NCI-H446 (cell line): ENCODE measurements at places on chromosomes 3 and 15.
A peak's percentile ranks its signal among the peaks of the same experiment; 100 is the strongest.

GRCh38 chr3:130242850-130243569 lies 102.5 kb upstream of the COL6A5 start:
- DNase-seq, result no peak

DNA sequence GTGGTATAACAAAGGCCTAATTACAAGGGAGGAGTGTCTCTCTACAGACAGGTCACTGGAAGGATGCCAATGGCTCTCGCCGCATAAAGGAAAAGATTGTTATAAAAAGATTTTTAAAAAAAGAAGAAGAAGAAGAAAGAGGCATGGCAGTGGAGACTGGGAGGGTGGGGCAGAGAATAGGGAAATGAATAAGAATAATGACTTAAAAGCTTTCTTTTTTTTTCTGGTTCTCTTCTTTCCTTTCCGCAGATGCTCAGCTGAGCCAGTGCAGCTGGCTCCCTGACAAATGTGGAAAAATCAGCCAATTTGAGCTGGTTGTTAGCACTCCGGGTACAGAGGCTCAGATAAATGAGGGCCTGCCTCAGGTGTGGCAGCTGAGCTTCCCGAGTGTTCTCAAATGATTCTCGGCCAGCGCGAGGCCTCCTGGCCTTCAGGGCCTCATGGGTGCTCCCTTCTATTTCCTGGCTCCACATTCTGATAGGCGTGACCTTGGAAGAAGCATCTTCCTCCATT lies 234.1 kb downstream of the RORA start:
- DNase-seq, result no peak

DNA sequence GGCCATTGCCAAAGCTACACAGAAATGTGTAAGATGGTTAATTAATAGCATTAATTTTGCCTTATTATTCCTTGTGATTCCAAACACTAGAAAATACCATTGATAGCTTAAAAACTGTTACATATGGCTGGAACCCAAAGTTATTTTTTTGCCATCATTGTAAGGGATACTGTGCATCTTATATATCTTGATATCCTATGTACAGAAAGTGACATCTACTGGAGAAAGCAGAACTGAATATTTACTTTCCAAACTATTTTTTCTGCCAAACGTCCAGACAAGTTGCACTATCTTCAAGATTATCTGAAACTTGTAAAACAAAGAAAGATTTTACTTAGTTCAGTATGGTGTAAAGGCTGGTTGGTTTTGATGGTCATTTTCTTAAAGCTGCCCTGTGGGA lies 33.3 kb upstream of the MEIS2 start:
- DNase-seq, result peak; percentile 16

- DNase-seq, result no peak
Measured at GRCh38 chr3:95394286-95394685, 1331.4 kb downstream of the NSUN3 start.

GRCh38 chr3:133270631-133271030 lies 129.2 kb upstream of the BFSP2 start:
- peak; percentile 58 for DNase-seq

GRCh38 chr15:34043813-34044212 lies 4.8 kb upstream of the AVEN start:
- DNase-seq, result no peak

DNA sequence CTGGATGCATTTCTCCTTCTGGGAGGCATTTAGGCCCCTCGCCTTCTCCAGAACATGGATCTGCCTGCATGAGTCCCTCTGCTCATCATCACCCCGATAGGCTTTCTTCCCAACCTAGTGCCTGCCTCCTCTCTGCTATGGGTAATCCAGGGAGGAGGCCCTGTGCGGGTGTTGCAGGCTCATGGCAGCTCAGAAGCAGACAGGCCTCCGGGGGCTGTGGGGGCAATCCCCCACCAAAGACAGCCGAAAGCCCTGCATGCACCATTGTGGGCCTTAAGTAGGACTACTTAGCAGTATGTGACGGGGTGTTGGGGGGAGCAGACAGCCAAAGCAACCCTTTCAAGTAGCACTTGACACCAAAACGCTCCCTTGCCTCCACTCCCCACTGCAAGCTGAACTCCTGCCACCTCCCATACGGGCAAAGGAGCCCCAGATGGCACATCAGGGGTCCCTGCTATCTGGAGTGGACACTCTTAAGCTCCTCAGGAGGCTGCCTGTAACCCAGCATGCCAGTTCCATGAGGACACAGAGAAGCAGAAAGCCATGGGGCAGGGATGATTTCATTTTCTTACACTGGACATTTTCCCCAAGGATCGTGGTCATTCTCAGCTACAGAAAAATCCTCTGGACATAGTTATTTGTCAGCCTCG lies 98.8 kb upstream of the HACD2 start:
- no peak for DNase-seq

DNA sequence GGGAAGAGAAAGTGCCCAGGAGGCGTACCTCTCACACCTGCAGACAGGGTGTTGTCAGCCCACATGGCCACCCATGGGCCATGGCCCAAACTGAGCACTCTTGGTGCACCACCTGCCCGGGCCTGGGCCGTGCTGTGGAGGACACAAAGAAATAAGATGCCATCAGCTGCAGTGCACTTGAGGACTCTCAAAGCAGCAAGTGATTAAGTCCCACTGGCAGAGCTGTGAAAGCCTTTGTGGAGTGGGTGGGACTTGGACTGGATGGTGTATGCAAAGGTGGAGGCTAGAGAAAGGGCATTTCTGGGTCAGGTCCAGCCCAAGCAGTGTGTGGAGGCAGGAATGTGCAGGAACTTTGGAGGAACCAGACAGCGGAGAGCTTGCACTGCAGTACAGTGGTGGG lies 122.3 kb downstream of the MEGF11 start:
- no peak for DNase-seq

- DNase-seq, result no peak
Measured at GRCh38 chr3:161239700-161240099, 18.6 kb downstream of the NMD3 start.

DNA sequence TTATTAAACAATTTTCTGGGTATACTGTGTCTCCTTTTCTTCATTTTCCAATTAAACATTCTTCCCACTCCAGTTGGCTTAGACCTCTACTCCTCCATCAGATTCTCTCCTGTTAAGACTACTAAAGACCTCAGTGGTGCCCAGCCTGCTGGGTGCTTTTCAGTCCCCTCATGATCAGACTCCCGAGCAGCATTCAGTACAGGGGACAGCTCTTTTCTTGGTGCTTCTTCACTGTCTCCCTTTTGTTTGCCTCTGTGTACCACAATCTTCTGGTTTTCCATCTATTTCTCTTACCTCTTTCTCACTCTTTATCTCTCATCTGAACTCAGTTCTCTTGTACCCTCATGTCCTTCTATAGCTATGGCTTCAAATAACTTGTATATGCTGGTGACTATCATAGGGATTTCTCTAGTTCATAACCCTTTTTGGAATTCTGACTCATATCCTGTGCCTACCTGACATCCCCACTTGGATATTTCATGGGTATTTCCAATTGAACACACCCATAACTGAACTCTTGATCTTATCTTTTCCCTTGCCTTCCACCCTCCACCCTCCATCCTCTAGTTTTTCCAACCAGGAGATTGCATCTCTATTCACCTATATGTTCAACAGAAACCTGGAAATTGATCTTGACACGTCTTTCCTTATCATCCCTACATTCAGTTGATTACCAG lies 55.6 kb upstream of the ABHD10 start:
- DNase-seq, result no peak

GRCh38 chr15:92602267-92602593 lies 53.3 kb downstream of the FAM174B start:
- DNase-seq, result no peak

GRCh38 chr15:59152694-59153450 lies 47.9 kb downstream of the CCNB2 start:
- no peak for DNase-seq

- peak; percentile 73 for DNase-seq
Measured at GRCh38 chr3:142896201-142896755, 7.4 kb upstream of the PCOLCE2 start.

- DNase-seq, result no peak
Measured at GRCh38 chr3:197000211-197000610, 29.4 kb downstream of the MELTF start.

DNA sequence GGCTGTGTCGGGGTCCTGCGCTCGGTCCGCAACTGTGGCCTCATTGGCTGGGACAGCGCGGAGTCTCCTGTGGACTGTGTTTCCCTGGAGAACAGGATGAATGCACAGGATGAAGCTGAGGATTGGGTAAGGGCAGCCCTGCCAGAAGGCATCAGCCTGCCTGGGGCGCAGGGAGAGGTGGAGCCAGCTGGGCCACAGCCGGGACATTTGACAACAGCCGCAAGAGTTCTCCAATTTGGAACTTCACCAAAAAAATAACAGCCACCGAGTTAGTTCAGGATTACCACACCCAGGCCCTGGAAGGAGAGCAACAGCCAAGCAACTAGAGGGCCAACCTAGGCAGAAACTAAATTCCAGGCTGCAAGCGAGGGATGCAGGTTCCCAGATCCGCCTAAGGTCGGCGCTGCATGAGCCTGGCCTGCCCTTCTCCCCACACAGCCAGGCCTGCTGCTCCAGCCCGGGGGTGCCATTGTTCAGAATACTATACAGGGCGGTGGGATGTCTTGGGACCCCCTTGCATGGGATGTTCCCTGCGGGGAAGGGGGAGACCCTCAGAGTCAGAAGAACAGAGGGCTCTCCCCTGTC lies 229.3 kb downstream of the OCA2 start:
- peak; percentile 71 for DNase-seq

DNA sequence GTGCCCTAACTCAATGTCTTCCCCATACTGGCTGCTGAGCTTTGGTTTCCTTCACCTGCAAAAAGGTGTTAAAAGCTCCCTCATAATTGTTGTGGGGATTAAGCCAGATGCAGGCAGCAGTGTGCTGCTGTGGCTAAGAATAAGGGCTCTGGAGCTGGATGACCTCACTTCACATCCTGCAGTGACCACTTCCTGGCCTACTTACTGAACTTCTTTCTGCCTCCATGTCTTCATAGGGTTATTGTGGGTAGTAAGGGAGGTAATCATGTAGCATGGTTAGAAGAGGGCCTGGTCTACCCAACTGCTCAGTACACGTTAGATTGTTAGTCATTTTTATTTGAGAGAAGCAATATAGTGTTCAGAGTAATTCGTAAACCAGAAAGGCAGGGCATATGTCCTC lies 18.4 kb downstream of the GYG1 start:
- no peak for DNase-seq

GRCh38 chr3:127131424-127132170 lies 61.3 kb upstream of the PRR23E start:
- no peak for DNase-seq

DNA sequence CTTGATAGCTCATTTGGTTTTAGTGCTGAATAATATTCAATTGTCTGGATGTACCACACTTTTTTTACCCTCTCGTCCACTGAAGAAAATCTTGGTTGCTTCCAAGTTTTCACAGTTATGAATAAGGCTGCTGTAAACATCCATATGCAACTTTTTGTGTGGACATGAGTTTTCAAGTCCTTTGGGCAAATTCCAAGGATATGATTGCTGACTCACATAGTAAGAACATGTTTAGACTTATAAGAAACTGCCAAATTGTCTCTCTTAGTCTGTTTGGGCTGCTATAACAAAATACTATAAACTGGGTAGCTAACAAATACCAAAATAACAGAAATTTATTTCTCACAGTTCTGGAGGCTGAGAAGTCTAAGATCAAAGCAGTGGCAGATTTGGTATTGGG lies 59.5 kb upstream of the TNFSF10 start:
- no peak for DNase-seq

- DNase-seq, result no peak
Measured at GRCh38 chr3:9110316-9110715, 139.1 kb downstream of the SRGAP3 start.

DNA sequence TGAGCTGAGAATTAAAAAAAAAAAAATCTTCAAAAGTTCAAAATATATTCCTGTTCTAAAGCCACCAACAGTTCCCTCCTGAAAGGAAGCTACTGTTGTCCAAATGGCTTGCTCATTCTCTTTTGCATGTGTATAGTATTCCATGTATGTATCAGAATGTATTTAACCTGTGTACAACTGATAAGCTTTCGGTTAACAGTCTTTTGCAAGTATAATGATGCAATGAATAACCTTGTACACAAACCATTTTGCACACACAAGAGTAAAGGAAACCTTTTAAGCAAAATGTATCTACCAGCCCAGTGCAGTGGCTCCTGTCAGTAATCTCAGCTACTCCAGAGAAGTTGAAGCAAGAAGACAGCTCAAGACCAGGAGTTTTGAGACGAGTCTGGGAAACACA lies 32.6 kb downstream of the TOPBP1 start:
- DNase-seq, result no peak

DNA sequence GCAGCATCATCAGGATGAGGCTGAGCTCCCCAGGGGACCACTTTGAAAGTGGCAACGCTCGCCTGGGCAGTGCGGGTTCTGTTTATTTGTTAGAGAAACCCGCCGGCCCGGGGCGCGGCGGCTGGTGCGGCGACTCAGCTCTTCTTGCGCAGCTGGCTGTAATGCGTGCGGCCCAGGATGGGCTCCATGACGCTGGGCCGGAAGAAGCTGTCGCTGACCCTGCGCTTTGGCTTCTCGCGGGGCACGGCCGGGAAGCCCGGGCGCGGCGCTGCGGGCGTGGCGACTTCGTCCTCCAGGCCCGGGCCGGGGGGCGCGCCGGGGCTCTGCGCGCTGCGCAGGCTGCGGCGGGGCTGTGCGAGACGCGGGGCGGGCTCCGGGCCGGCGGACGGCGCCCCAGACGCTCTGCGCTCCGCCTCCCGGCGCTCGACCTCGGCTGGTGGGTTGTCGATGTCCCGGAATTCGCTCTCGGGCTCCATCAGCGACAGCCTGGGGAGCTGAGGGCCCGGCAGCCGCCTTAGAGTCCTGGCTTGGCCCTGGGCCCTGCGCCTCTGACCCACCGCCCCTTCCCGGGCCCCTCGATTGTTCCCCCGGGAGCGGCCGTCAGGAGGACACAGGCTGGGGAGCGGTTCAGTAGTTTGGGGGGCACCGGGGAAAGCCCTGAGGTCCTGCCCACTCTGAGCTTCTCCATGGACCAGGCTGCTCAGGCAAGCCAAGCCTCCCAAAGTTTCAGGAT lies 10.3 kb upstream of the KIF7 start:
- DNase-seq, result no peak

- no peak for DNase-seq
Measured at GRCh38 chr15:64562003-64562640, 101.7 kb downstream of the ZNF609 start.

DNA sequence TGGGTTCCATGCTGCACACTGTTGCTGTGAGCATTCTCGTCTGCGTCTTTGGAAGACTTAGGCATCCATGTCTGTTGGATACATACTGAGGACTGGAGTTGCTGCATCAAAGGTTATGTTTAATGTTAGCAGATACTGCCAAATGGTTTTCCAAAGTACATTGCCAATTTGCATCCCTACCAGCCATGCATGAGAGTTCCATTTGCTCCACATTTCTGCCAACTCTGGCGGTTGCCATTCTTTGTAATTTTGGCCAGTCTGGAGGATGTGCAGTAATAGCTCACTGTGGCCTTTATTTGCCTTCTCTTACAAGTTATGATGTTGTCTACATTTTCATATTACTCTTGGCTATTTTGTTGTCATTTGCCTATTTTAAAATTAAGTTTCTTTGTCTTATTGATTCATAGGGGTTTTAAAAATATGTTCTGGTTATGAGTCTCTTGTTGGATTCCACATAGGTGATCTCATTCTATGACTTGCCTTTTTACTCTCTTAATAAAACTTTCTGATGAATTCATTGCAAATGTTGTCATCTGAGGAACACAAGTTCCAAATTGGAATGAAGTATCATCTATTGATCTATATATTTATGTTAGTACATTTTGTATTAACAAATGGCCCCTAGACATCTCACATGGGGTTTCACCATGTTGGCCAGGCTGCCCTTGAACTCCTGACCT lies 42.1 kb downstream of the FBLN2 start:
- peak; percentile 49 for DNase-seq

GRCh38 chr3:15391007-15391406 lies 36.3 kb downstream of the METTL6 start:
- DNase-seq, result no peak
